ENCODE measurements at places on chromosomes 11 and 22.

- no peak for DNase-seq
Measured at GRCh38 chr11:71244116-71244810, 8.1 kb downstream of the SHANK2 start.

GRCh38 chr11:20000351-20001134 lies 159.7 kb downstream of the DBX1 start:
- DNase-seq: no peak

GRCh38 chr11:17036666-17037658 lies 22.7 kb upstream of the PLEKHA7 start:
- DNase-seq: no peak

- DNase-seq: no peak
Measured at GRCh38 chr11:890794-891540, 19.6 kb downstream of the CHID1 start.

GRCh38 chr11:45815747-45816146 lies 10.8 kb downstream of the SLC35C1 start:
- no peak for DNase-seq

GRCh38 chr11:121514432-121515334 lies 61.9 kb upstream of the SORL1-AS1 start:
- no peak for DNase-seq

GRCh38 chr11:103556171-103556570 lies 446.9 kb downstream of the DYNC2H1 start:
- no peak for DNase-seq

- no peak for DNase-seq
Measured at GRCh38 chr11:130738611-130739010, 177.7 kb downstream of the SNX19 start.

GRCh38 chr22:49124608-49125007 lies 703.1 kb downstream of the BRD1 start:
- no peak for DNase-seq

GRCh38 chr11:9180784-9181183 lies 84.4 kb downstream of the DENND5A start:
- no peak for DNase-seq

DNA sequence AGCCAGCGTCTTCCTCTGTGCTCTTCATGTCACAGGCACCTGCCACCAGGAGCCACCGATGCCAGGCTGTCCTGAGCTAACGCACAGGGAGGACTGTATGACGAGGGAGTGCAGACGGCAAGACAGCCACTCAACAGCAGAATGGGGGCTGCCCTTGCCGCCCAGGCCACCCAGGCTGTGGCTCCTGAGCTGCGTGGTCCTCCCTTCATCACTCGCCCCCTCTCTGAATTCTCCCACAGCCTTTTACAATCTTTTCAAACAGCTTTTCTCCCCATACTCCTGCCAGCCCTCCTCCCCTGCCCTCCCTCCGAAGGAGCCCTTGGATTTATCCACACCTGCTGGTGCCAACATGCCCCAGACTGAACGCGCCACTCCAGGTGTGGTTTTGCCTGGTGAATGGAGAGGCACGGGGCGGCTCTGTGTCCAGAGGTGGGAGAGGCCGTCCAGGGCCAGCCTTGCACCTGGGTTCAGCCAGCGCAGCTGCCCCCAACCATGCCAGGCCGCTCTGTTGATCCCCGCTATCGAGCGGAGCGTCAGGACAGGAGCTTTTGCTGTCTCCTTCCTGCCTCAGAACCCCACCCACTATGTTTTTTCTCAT lies 22.0 kb downstream of the OVOL1 start:
- no peak for DNase-seq

GRCh38 chr11:125401746-125402145 lies 94.3 kb downstream of the FEZ1 start:
- peak; percentile 4 for DNase-seq

GRCh38 chr22:37337204-37337943 lies 55.1 kb downstream of the CYTH4 start:
- no peak for DNase-seq

GRCh38 chr11:73191151-73191550 lies 26.9 kb upstream of the P2RY2 start:
- DNase-seq: no peak

DNA sequence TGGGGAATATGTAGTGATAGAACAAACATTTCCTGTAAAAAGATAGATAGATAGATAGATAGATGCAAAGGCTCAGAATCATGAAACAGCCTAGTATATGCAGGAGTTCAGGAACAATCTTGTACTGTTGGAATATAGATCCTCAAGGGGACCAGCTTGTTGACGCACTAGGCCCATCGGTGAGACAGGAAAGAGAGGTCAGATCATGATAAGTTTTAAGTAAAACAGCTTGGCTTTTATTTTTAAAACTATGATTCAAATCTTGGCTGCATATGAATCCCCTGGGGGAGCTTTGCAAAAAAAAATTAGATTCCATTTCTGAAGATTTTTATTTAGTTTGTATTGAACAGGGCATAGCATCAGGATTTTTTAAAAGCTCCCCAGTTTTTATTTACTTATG lies 185.8 kb downstream of the TRPC6 start:
- no peak for DNase-seq

- no peak for DNase-seq
Measured at GRCh38 chr11:45178223-45178622, 31.8 kb downstream of the PRDM11 start.

DNA sequence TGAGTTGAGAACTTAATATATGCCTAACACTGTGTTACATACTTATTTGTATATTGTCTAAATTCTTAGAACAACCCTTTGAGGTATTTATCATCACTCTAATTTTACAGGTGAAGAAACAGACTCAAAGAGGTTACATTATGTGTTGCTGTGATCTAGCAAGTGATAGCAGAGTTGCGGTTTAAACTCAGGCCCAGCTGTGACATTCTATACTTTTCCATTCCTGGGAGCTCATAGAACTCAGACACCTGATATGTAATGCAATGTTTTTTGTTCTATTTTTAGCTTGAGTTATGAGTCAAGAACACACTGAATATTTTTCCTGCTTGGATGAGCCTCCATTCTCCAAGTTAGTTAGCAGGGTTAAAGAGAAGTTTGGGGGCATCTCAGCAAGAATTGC lies 449.7 kb upstream of the DDI1 start:
- no peak for DNase-seq

DNA sequence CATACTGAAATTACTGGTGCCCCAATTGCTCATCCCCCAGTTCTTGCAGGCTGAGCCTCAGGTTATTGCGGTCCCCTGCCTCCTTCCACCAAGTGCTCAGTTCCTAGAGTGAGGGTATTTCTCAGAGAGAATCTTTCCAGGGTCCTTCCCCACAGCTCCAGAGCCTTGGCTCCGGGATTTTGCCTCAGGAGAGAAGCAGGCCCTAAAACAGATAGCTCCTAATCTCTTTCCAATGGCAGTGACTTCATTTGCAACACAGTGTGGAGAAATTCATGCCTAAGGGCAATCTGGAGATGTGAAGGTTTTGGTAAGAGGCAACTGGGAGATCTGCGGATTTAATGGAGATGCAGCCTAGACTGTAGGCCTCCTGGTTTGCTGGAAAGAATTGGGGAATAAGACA lies 2.9 kb downstream of the NF2 start:
- DNase-seq: no peak

DNA sequence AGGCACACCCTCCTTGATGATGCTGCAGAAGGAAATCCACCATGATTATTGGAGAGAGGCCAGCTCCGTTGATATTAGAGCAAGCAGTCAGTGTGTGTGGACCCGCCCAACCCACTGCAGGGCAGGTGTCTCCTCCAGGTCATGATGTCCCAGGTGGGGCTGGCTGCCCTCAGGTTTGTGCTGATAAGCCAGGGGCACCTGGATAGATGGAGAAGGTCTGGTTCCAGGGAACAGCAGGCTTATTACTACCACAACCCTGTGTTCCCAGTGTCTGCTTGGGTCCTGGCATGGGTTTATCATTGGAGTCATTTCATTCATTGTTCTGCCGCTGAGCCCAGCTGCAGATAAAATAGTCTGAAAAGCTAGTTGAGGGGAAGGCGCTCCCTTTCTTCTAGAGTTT lies 181.1 kb upstream of the NECTIN1 start:
- no peak for DNase-seq

- DNase-seq: no peak
Measured at GRCh38 chr11:122984186-122985011, 2.8 kb upstream of the BSX start.

- no peak for DNase-seq
Measured at GRCh38 chr11:107202241-107202640, 184.0 kb upstream of the GUCY1A2 start.

DNA sequence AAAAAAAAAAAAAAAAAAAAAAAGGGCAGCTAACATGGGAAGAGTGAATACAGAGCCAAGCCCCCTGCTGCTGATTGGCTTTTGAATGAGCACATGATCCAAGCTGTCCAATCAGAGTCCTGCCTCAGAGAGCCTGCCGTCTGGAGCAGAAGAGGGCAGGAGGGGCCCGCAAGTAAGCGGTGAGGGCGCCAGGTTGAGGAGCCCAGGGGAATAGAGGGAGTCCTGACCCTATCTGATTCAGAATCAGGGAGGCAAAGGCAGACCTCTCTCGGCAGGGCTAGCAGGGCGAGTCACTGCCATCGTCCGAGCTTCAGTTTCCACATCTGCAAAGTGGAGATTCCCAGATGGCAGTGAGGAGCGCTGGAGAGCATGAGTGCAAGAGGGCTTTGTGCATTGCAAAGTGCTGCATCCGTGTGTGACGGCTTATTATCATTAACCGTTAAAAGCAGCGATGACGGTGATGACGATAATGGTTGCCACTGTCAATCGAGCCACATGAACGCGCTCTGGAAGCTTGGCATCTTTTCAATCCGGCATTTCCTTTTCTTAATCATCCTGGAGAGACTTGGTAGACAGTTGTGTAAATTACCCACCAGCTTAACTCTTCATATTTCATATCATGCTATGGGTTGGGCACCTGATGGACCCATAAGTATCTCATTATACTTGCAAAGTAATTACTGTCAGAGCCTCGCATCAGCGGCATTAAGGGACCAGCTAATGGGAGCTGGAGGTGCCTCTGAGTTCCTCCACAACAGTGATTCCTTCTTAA lies 68.6 kb upstream of the ATXN10 start:
- peak; percentile 73 for DNase-seq

DNA sequence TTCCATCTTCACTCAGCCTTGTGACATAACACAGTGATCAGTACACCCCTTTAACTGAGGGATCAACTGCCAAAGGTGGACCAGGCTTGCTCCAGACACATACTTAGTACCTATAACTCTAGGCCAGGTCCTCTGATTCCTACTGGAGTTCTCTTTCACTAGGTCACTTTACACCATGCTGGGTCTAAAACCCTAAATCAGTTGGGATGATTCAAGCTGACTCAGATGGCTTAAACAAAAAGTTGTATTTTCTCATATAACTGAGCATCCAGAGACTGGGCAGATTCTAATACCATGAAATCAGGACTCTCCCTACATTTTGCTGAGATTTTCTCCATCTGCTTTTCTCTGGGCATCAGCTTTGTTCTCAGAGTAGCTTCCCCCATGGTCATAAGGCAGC lies 26.0 kb upstream of the FLI1 start:
- no peak for DNase-seq

DNA sequence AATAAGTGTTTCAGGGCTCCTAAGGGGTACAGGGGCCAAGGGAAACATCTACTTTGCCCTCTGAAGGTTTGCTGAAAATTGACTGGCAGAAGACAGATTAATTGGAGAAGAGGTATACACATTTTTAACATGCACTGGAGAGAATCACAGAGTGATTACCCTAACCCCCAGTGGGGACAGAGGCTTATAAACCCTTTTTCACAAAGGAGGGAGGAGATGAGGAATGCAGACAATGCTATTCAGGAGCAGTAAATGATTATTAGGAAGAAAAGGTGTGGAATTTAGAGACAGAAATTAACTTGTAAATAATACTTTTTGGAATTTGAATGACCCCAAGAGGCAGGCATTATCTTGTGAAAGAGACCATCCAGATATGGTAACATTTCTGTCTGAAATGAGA lies 582.4 kb upstream of the B3GAT1 start:
- DNase-seq: no peak
